ENCODE measurements at places on chromosomes 7 and 10.

- H3K36me3 ChIP-seq, result no peaks in the 10 kb centered on the region
- no peak overlapping the region for H3K27ac ChIP-seq
- H3K27me3 ChIP-seq, result no peaks in the 10 kb centered on the region
- H3K4me3 ChIP-seq, result no peak overlapping the region
- H3K4me1 ChIP-seq, result peaks cover 4% of the 10 kb centered on the region
These were observed 15.2 kb downstream of the GRK5 start for GRCh38 chr10:119222537-119222936.

DNA sequence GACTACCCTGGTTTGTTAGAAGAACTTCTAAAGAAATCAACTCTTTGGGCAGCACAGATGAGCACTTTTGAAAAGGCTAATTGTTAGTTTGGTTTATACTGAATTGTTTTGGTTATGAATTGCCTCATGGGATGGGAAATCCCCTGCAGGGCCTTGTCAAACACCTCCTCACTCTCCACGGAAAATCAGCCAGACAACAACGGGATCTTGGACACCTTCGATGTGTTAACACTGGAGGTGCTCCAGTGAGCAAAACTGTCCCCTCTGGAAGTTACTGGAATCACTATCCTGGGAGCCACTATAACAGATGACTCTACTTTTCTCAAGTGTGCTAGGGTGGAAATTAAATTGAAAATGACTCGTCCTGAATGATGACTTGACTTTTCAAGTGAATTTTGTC is 38.7 kb downstream of the CDK6 start:
- DNase-seq, result no peak
- no peak overlapping the region for H3K4me3 ChIP-seq
- no peaks in the 10 kb centered on the region for H3K27me3 ChIP-seq
- no peaks in the 10 kb centered on the region for H3K36me3 ChIP-seq
- H3K27ac ChIP-seq, result no peak overlapping the region
- H3K4me1 ChIP-seq, result no peaks in the 10 kb centered on the region

GRCh38 chr10:84567133-84567532 is 238.7 kb downstream of the CCSER2 start:
- H3K4me1 ChIP-seq, result no peaks in the 10 kb centered on the region
- H3K36me3 ChIP-seq, result no peaks in the 10 kb centered on the region
- H3K4me3 ChIP-seq, result no peak overlapping the region
- no peak for DNase-seq

GRCh38 chr7:149615690-149616270 is 118.2 kb upstream of the ZNF746 start:
- no peak for DNase-seq
- no peaks in the 10 kb centered on the region for H3K4me1 ChIP-seq
- H3K36me3 ChIP-seq, result peaks cover 18% of the 10 kb centered on the region

- no peak for DNase-seq
- H3K36me3 ChIP-seq, result no peaks in the 10 kb centered on the region
- no peaks in the 10 kb centered on the region for H3K27me3 ChIP-seq
- H3K4me3 ChIP-seq, result no peak overlapping the region
These were observed 808.1 kb downstream of the XPNPEP1 start for GRCh38 chr10:109115179-109115578.

GRCh38 chr10:1434202-1434601 is 303.1 kb downstream of the ADARB2 start:
- H3K27ac ChIP-seq, result no peak overlapping the region
- H3K36me3 ChIP-seq, result no peaks in the 10 kb centered on the region
- H3K27me3 ChIP-seq, result no peaks in the 10 kb centered on the region

DNA sequence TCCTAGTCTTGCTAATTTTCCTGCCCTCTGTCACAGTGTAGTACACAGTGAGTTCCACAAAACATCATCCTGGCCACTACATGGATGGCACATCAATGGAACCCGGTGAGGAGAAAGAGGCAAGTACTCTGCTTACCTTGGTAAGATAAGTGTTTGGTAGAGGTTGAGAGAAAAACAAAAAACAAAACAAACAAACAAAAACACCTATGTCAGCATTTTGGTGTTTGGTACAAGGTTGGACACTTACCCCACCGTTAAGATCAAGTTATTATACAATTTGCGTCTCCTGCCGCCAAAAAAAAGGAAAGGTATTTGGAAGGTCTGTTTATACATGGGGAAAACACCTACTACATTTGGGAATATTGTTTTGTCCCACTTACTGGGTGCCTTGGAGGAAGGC is 72.7 kb downstream of the ZNF248 start:
- no peaks in the 10 kb centered on the region for H3K36me3 ChIP-seq
- no peaks in the 10 kb centered on the region for H3K27me3 ChIP-seq
- no peak for DNase-seq
- H3K4me1 ChIP-seq, result no peaks in the 10 kb centered on the region

DNA sequence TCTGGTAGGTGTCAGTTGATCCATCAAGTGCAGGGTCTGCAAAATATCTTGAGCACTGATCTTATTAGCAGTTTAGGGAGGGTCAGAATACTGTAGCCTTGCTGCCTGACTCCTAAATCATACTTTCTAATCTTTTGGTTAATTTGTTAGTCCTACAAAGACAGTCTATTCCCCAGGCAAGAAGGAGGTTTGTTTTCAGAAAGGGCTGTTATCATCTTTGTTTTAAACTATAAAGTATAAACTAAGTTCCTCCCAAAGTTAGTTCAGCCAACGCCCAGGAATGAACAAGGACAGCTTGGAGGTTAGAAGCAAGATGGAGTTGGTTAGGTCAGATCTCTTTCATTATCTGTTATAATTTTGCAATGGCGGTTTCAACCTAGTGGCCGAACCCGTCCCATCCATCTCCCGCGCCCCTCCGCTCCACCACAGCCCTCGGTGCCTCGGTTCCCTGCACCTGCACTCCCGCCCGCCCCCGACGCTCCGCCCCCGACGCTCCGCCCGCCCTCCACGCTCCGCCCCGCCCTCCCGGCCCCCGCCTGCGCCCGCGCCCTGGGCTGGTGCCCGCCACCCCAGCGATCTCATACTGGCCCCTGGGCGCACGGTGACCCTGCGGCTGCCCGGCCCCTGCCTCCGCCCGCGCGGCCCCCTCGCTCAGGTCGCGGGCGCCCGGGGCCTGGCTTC is at the start of gene ADCK2:
Gene ADCK2, plus strand, starts transcription at position 564 of the 681 bp plus-strand sequence. CDS start 386 bp downstream, outside the sequence.
- H3K27me3 ChIP-seq, result no peaks in the 10 kb centered on the region
- no peak within 1 kb of the TSS for H3K27ac ChIP-seq
- H3K4me1 ChIP-seq, result peaks cover 3% of the 10 kb centered on the region
- H3K36me3 ChIP-seq, result no peaks in the 10 kb centered on the region
- DNase-seq, result no peak

Data from iPS DF 6.9 (cell line).